ENCODE measurements at places on chromosomes 7 and 10. TPM values are rescaled to one million over a fixed set of nuclear protein-coding genes. Genes with fewer than 3 reads are reported as not detected.

DNA sequence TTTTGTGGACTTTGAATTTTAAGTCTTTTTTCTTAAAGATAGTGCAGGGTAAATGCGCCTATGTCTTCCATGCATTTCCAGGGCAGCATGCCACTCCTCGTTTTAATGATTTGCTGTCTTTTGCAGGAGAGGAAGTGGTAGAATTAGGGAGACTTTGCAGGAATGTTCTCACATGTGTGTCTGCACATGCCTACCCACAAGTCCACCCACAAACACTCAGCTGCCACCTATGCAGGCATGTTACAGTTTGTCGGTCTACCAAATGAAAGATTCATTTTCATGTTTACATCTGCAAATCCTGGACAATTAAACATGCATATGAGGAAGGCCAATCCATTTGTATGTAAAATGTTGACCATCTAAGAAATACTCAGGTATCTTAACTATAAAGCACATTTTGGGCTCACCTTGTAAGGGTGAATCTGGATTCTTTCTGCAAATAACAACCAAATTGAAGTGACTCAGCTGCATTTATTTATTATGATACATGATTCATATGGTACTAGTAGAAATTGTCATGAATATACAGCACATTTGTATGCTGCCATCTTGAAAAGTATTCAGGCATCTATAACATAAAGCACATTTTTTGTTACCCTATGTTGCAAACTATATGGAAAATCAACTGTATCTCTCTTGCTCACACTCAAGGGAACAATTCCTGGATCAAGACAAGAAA, 4.7 kb upstream of the TEX36 start:
- DNase-seq, result no peak

DNA sequence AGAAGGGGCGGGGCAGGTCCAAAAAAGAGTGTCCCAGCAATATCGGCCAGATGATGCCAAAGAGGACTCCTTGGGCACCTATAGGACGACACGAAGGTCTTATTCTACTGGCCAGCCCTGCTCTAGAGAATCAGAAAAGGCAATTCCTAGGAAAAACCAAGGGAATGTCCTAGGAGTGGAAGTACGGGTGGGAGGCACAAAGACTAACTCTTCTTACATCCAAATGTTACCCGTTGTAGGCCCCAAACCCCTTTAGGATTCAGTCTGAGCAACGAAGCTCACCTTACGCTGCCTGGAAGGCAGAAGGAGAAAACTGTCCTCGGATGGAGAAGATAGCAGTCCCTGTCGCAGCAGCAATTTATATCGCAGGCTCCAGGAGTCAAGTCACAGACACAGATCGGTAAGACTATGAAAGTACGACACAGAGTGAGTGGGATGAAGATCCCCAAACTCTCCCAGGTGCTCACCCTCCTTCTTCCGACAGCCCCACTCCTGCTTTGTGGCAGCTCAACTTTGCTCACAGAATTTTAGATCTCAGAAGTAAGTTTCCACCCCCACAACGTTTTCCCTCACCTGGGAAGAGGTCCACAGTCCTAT, 558 bp downstream of the TCTN3 start:
- no peak for DNase-seq

DNA sequence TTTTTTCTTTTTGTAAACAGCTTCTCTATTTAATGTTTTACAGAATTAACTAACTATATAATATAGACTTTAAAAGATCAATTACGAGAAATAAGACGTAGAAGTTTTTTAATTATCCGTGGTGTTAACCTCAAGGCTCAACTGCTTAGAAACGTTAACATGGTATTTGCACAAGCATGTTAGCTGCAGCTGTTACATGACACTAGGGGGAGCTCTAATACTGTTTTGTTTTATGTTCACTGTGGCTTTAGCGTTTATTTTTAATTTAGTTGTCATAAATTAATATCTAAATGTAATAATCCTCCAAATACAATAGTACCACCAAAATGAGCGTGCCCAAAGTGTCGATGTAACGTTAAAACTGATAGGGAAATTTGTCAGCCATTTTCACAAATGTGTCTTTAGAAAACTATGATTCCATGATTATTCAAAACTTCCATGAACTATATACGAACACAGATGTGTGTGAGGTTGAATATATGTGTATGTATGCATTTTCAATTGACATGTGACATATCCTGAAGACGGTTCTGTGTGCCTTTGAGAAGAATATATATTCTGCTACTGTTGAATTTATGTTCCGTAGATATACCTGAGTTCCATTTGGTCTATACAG, 828.8 kb upstream of the MBL2 start:
- peak; percentile 1 for DNase-seq

DNA sequence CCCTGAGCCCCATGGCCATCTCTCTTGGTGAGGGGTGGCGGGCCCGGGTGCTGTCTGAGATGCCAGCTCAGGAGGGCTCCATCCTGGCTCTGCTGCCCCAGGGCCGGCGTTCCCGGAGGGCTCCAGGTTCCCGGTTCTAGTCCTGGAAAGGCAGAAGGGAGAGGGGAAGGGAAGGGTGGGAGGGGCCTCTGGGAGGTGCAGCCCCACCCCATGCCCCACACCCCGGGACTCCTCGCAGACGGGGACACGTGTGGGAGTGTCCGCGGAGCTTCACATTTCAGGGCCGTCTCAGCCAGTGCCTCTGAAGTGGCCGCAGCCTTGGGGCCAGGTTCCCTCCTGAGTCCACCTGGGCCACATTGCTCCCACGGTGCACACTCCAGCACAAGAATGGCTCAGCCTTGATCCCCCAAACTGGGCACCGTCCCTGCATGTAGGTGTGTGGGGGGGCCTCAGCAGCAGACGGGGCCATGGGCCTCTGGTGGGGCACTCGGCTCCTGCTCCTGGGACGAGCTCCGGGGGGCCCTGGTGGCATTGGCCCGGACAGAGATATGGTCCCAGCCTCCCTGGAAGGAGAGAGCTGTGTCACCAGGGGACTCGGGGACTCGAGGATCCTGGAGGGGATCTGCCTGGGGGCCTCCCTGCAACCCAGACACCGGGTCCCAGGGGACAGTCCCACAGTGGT, 5.8 kb downstream of the BHLHA15 start:
- no peak for DNase-seq

DNA sequence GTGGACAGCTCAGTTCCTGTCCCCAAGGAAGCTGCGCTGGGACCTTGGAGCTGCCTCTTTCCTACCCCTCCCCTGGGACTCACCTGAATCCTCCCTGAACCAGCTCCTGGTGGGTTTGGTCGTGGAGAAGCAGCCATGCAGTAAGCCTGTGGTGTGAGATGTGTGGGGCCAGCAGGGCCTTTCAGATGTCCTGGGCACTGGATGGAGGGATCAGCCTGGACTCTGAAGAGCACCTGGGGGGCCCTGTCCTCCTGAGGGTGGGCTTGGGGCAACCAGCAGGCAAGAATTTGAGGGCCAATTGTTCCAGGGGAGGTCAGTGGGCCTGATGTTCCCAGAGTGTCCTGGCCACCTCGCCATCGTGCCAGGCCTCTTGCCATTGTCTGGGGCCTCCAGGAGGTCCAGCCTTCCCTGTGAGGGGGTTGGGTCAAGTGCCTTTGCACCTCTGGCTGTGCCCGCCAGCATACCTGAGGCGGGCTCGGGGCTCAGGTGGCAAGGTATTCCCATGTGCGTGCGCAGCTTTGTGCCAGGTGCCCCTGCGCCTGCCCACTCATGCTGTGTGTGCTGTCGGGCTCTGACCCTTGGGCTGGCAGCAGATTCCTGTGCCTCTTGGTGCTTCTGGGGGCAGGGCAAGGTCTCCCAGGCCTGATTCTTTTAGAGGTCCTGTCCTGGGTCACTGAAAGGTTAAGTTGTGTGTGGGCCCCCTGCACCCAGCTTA, 7.3 kb downstream of the TRIM8 start:
- no peak for DNase-seq

- DNase-seq, result no peak
These were observed 405 bp upstream of the ENTPD1 start for GRCh38 chr10:95755511-95756004.

DNA sequence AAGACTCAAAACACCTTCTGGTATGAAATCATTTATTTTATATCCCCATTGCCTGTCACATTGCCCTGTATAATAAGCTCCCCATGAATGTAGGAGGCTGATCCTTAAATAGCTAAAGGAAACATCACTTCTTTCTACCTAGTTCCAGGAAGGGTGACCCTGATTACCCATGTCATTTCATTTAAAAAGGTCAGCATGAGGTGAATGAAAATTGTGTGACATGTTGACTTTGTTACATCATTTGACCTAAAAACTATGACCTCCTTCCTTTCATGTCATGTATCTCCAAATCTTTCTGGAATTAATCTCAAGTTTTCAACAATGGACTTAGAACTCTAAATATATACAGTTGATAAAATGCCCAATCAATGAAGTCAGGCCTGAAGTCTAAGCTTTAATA, 161.5 kb downstream of the AHR start:
- no peak for DNase-seq

GRCh38 chr7:79647711-79648110, 194.2 kb upstream of the MAGI2 start:
- no peak for DNase-seq

DNA sequence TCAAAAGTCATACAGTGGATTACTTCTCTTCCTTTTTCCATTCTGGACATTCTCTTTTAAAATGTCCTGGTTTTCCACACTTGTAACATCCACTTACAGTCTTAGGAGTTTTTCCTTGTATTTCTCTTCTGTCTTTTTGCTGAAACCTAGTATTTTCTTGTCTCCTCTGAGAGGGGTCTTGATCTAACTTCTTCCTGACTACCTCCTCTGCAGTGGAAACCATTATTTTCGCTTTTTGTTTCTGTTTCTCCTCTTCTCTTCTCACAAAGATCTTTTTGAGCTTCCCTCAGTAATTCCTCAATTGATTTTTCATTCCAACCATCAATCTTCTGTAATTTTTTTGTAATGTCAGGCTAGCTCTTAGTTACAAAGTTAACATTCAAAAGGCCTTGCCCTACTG, 23.7 kb upstream of the ELOVL3 start:
- DNase-seq, result no peak

DNA sequence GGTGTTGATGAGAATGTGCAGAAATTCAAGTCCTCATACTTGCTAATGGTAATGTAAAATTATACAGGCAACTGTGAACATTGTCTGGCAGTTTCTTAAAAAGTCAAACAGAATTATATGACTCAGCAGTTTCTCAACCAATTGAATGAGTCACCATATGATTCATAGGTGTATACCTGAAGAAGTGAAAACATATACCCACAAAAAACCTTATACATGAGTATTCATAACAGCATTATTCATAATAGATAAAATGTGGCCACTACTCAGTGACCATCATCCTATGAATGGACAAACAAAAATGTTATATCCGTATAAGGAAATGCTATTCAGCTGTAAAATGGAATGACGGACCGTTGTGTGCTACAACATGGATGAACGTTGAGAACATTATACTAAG, 253.5 kb downstream of the MALRD1 start:
- DNase-seq, result no peak

GRCh38 chr7:18414885-18415284, 80.7 kb upstream of the HDAC9 start:
- DNase-seq, result no peak

The UCN3 gene
- not detected for total RNA-seq

The ZNF365 gene
- total RNA-seq, result 0.04 TPM

The CRTAC1 gene
- 2.5 TPM for total RNA-seq

Measured in pulmonary artery endothelial cell (primary cell).